Thymus (tissue), 14 donors: ENCODE measurements at places on chromosomes 7 and 10. TPM values are rescaled to one million over a fixed set of nuclear protein-coding genes. Genes with fewer than 3 reads are reported as not detected.

The SUN3 gene
- polyA plus RNA-seq = 1.3 TPM

DNA sequence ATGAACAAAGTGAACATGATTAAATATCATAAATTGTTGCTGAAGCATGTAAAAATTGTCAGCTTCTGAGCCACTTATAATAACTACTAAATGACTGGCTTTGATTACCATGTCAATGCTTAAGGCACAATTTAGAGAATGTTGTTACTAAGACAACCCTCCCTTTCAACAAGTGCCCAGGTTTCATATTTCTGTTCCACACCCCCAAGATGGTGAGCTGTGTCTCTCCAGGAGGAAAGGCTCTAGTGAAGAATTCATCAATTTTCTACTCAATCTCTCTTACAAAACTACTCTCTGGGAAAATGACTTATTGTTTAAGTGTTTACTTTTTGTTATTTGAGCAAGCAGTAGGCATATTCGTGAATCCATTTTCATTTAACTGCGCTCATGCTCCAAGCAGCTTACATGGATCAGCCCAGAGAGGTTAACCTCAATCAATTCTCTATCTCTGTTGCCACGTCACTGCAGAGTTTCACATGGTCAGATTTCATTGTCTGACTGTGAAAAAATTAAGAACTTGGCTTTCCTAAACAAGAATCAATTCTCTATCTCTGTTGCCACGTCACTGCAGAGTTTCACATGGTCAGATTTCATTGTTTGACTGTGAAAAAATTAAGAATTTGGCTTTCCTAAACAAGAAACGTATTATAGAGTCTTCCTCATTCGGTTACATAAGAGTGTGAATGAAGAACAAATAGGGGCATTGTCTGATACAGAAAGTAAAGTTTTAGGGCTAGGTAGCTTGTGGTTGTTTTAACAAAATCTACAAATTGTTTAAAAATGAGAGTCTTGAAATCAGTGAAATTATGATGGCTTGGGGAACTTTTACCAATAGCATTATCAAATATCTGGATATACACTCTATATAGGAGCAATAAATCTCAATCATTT, 49.7 kb downstream of the CCDC71L start:
- peaks cover 12% of the 10 kb centered on the region for H3K4me1 ChIP-seq
- H3K36me3 ChIP-seq = no peaks in the 10 kb centered on the region
- H3K27me3 ChIP-seq = no peaks in the 10 kb centered on the region
- no peak overlapping the region for H3K27ac ChIP-seq

DNA sequence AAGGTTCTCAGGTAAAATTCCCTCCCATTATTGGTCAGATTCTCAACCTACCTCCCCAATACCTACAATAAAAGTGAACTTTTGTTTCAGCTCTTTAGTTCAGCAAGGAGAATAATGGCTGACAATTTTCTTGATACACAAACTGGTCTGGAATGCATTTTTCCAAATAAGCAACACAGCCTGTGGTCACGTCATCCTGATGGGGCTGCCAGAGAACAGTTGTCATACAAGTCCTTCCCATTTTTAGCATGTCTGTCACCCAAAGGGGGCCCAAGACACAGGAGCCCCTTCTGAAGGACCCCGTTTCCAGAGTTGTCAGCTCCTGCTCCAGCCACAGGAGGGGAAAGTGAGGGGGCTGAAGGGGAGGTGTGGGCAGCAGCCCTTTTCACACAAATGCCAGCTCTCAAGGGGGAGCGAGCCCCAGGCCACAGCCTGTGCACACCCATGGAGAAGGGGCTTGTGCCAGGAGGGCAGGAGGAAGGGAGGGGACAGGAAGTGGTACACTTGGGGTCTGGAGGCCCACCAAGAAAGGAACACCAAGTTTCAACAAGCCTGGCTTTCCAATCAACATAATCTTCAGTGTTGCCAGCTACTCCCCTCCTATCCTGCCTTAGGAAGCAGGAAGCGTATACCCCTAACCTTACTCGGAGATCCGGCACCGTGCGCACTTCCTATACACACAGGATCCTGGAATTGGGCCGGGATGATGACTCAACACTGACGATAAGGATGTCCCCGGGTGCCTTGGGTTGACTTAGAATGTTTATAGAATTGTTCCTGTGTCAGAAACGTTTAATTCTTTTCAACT, 43.4 kb upstream of the PDLIM1 start:
- H3K4me1 ChIP-seq = no peaks in the 10 kb centered on the region
- no peak overlapping the region for H3K4me3 ChIP-seq
- H3K27me3 ChIP-seq = no peaks in the 10 kb centered on the region
- no peak overlapping the region for H3K27ac ChIP-seq

DNA sequence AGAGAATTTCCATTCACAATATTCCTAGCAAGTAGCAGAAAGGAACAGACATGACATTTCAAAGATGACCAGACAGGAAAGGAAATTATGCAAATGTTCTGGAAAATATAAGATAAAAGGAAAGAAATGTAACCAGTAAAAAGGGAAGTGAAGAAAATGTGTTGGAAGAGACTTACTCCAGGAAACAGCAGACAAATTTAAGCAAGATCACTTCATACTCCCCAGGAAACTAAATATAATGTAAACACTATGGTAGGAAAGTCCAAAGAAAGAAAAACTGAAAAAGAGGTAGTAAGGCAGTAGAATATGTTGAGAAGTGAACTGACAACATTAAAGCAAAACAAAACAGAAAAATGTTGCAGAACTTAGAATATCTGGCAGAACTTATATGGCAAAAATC, 6.4 kb upstream of the ST8SIA6 start:
- H3K4me1 ChIP-seq = no peaks in the 10 kb centered on the region
- DNase-seq = no peak
- H3K27ac ChIP-seq = no peak overlapping the region
- H3K36me3 ChIP-seq = no peaks in the 10 kb centered on the region

The SPOCK2 gene
- polyA plus RNA-seq = 163 TPM

The VSIR gene
- polyA plus RNA-seq = 51.8 TPM

DNA sequence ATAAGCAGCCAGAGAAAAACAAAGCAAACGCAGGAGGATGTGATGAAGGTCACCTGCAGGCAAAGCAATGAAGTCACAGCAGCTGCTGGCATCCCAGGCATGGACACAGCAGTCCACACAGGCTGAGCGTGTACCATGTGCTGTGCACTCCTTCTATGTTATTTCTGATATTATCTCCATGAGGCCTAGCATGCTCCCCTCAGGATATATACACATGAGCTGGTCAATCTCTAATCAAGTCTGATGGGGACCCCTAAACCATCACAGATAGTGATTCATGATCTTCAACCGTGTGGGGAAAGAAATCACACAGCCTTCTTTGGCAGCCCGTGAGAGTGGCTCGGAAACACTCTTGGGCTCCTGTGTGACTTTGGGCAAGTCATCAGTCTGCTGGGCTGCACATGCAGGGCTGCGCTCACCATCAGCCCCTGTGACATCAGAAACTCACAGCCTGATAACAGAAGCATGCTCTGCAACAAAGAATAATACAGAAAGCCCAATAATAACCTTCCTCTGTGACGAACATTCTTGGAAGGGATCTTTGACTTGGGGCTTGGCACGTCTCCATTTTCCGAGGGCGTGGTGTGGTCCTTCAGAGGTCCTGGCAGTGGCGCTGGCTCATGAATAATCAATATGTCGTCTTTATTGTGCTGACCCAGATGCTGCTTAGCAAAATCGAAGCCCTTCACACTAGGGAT, 83.0 kb upstream of the ATP6V0A4 start:
- DNase-seq = no peak
- H3K36me3 ChIP-seq = no peaks in the 10 kb centered on the region
- no peak overlapping the region for H3K4me3 ChIP-seq
- no peak overlapping the region for H3K27ac ChIP-seq
- H3K4me1 ChIP-seq = no peaks in the 10 kb centered on the region
- H3K27me3 ChIP-seq = no peaks in the 10 kb centered on the region

DNA sequence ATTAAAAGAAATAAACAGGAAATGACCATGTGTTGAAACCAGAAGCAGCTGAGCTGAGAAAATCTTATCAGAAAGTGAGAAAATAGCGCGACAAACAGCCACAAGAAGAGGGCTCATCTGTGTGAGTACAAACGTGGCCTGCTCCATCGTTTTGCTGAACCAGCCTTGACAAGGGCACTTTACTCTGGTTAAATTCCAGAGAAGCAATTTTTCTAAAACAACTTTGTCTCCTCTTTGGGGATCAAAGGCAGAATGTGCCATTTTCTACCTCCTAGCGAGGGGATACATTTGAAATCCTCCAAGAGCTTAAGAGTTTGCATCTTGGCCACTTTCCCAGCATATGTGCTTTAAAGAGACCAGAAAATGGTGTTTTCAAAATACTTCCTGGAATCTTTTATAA, 51.3 kb upstream of the VIPR2 start:
- peaks cover 68% of the 10 kb centered on the region for H3K4me1 ChIP-seq
- H3K36me3 ChIP-seq = no peaks in the 10 kb centered on the region
- DNase-seq = peak; percentile 28
- peak overlapping the region; percentile 98 for H3K27ac ChIP-seq

DNA sequence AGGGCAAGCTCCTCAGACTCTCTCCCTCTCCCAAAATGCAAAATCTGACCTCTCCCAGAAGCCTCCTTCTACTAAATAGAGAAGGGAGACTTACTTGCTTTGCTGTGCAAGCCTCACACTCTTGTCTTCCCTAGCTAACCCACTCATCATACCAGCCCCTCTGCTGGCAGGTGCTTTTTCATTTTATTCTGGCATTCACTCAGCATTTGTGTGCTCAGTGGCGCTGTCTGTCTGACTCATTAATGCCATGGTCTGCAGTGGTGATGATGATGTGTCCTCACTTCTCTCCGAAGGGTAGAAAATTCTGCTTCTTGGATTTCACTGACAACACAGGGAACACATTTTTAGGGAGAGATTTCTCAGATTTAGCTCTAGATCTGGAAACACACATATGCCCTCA, 22.0 kb upstream of the BTRC start:
- H3K27ac ChIP-seq = no peak overlapping the region
- no peaks in the 10 kb centered on the region for H3K36me3 ChIP-seq
- H3K4me3 ChIP-seq = no peak overlapping the region

DNA sequence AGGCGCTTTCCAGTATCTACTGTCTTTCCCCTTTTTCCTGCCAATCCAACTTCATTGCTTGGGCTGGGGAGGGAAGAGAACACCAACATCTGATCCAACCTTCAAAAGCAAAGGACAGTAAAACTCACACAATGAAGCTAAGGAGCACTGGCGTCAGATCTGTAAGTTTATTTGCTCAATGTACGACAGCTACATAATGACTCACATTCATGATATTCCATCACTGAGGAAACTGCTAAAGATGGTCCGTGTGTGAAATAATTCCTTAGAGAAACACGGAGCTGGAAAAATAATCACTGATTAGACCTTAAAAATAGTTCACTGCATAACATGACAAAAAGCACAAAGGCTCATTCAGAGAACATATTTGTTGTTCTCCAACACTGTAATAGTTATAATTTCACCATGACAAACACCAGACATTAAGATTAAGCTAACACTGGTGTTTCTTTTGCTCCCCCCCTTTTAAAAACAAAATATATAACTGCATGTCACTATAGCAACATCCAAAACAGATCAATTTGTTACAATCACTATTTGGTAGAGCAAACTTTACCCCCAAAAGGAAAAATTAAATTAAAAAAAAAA, 24.3 kb downstream of the HSPB1 start:
- no peaks in the 10 kb centered on the region for H3K4me1 ChIP-seq
- H3K27ac ChIP-seq = no peak overlapping the region
- no peak overlapping the region for H3K4me3 ChIP-seq
- H3K27me3 ChIP-seq = no peaks in the 10 kb centered on the region
- H3K36me3 ChIP-seq = peaks cover 18% of the 10 kb centered on the region

DNA sequence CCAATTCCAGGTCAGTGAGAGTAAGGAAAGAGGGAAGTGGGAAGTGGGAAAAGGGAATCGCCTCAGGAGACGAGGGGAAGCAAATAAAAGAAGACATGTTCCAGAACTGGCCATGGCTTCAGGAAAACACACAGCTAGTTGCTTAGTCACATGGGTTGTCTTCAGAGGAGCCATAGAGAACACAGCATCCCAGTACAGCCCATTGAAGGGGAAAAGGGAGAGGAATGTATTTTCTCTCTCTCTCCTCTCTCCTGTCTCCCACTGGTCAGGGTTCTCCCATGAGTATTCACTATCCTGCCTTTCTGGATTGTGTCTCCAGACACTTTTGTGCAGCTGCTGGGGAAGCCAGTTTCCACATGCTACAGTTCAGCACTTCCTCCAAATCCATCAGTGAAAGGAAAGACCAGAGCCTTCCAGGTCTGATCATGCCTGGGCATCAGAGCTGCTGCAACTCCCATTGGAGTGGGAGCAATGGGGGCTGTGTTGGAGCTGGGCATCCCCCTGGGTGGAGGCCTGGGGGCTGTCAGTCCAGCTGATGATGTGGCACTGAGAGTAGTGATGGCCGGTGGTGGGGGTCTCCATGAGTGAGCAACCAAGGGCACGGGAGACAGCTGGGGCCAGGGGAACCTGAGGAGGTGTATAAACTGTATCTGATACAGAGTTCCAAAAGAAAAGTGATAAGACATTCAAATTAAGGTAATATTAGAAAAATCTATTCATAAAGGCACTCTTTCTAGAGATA, 38.6 kb downstream of the MAP3K8 start:
- H3K27ac ChIP-seq = no peak overlapping the region
- no peak overlapping the region for H3K4me3 ChIP-seq
- H3K4me1 ChIP-seq = no peaks in the 10 kb centered on the region

- no peaks in the 10 kb centered on the region for H3K36me3 ChIP-seq
- DNase-seq = no peak
- H3K4me1 ChIP-seq = no peaks in the 10 kb centered on the region
- H3K27ac ChIP-seq = no peak overlapping the region
- no peak overlapping the region for H3K4me3 ChIP-seq
Measured at GRCh38 chr7:27263781-27264180, 21.2 kb downstream of the EVX1 start.

GRCh38 chr7:101941481-101942383, 124.3 kb downstream of the CUX1 start:
- H3K27me3 ChIP-seq = no peaks in the 10 kb centered on the region
- H3K27ac ChIP-seq = peak overlapping the region; percentile 83
- no peak overlapping the region for H3K4me3 ChIP-seq
- peaks cover 7% of the 10 kb centered on the region for H3K36me3 ChIP-seq
- no peak for DNase-seq

DNA sequence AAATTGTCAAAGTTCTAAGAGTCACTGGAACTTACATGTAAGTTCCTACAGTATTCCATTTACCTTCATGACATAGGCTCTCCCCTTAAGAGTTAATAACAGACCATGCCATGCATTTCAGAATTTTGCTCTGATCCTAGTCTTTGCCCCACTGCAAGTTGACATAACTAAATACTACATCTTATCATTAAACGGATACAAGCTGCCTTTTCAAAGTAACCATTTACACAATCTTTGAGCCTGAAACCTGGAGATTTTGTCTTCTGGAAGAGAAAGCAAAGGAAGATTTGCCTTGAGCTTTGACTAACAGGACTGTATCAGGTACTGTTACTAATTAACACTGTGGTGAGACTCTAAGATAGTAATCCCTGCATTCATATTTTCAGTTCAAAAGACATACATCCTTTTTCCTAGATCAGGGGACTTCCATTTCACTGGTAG, 9.3 kb upstream of the AKR1D1 start:
- no peaks in the 10 kb centered on the region for H3K27me3 ChIP-seq
- no peak overlapping the region for H3K27ac ChIP-seq
- no peak overlapping the region for H3K4me3 ChIP-seq

- no peaks in the 10 kb centered on the region for H3K27me3 ChIP-seq
- no peak overlapping the region for H3K27ac ChIP-seq
- no peaks in the 10 kb centered on the region for H3K36me3 ChIP-seq
- H3K4me3 ChIP-seq = no peak overlapping the region
- no peaks in the 10 kb centered on the region for H3K4me1 ChIP-seq
- no peak for DNase-seq
Measured at GRCh38 chr10:129914153-129914855, 49.8 kb downstream of the EBF3 start.
